Epithelial cell of alveolus of lung (primary cell): ENCODE measurements at places on chromosomes 13 and 19. TPM values are rescaled to one million over a fixed set of nuclear protein-coding genes. Genes with fewer than 3 reads are reported as not detected.

Gene SELENOV
- not detected in 2 replicates for total RNA-seq

Gene CFAP97D2
- not detected in 2 replicates for total RNA-seq

Gene F10
- total RNA-seq = 12.8 and 29.5 TPM in 2 replicates

Gene ACER1
- total RNA-seq = not detected in 2 replicates

Gene AZU1
- total RNA-seq = 2.5 TPM in 1 of 2 replicates, not detected in the other

Gene CCL25
- not detected in 2 replicates for total RNA-seq

Gene LPAR2
- 0.65 and 9.2 TPM in 2 replicates for total RNA-seq

Gene CFD
- total RNA-seq = 0.91 and 262 TPM in 2 replicates

Gene STAP2
- 3.0 and 7.1 TPM in 2 replicates for total RNA-seq

Gene GIPR
- total RNA-seq = 1.7 TPM in 1 of 2 replicates, not detected in the other

Gene ERICH4
- total RNA-seq = not detected in 2 replicates

Gene FUT3
- 1.0 TPM in 1 of 2 replicates, not detected in the other for total RNA-seq

Gene PNMA8B
- total RNA-seq = 0.78 and 5.6 TPM in 2 replicates

Gene KLK5
- total RNA-seq = not detected in 2 replicates

Gene GAS6
- 67.7 and 141 TPM in 2 replicates for total RNA-seq

Gene ZNF829
- total RNA-seq = 2.3 and 4.1 TPM in 2 replicates

Gene R3HDM4
- total RNA-seq = 51.7 and 56.2 TPM in 2 replicates

Gene SERP2
- 2.9 and 9.3 TPM in 2 replicates for total RNA-seq

Gene PRR36
- total RNA-seq = not detected in 2 replicates

Gene NCCRP1
- not detected in 2 replicates for total RNA-seq

Gene ADAMTS10
- 6.6 and 18.8 TPM in 2 replicates for total RNA-seq

Gene CDX2
- not detected in 2 replicates for total RNA-seq

Gene PPM1N
- total RNA-seq = 1.2 and 5.6 TPM in 2 replicates

Gene ANGPTL4
- 17.6 and 82.0 TPM in 2 replicates for total RNA-seq

Gene ELAVL1
- 51.3 and 54.5 TPM in 2 replicates for total RNA-seq

Gene SOX1
- not detected in 2 replicates for total RNA-seq

Gene GRIK5
- total RNA-seq = 0.39 and 2.6 TPM in 2 replicates

Gene ZNF441
- total RNA-seq = 2.1 and 2.5 TPM in 2 replicates

Gene ARRDC5
- total RNA-seq = not detected in 2 replicates

Gene ZNF737
- total RNA-seq = 3.7 and 15.7 TPM in 2 replicates

Gene ADAT3
- 3.7 and 11.7 TPM in 2 replicates for total RNA-seq

Gene ZNF443
- total RNA-seq = 1.7 and 2.2 TPM in 2 replicates

Gene ATP8A2
- under 0.01 and 1.2 TPM in 2 replicates for total RNA-seq

Gene CYP4F22
- not detected in 2 replicates for total RNA-seq

Gene ZNF682
- 1.3 and 5.0 TPM in 2 replicates for total RNA-seq

Gene MYO1F
- 0.08 and 0.52 TPM in 2 replicates for total RNA-seq

Gene S1PR4
- total RNA-seq = not detected in 2 replicates

Gene NPAS1
- 0.72 and 1.9 TPM in 2 replicates for total RNA-seq

Gene DAND5
- total RNA-seq = not detected in 2 replicates

Gene PSG2
- not detected in 2 replicates for total RNA-seq

Gene URAD
- total RNA-seq = not detected in 2 replicates

Gene NOVA2
- total RNA-seq = under 0.01 and 0.24 TPM in 2 replicates

Gene GSX1
- not detected in 2 replicates for total RNA-seq

Gene KIR3DL2
- total RNA-seq = not detected in 2 replicates

Gene MAG
- 0.26 TPM in 1 of 2 replicates, not detected in the other for total RNA-seq

Gene CCDC194
- not detected in 2 replicates for total RNA-seq

Gene MAP2K2
- total RNA-seq = 180 and 195 TPM in 2 replicates

Gene MISP3
- total RNA-seq = 1.2 and 1.8 TPM in 2 replicates

Gene CATSPERD
- total RNA-seq = not detected in 2 replicates

Gene PDE4C
- total RNA-seq = 0.78 and 12.9 TPM in 2 replicates
